ENCODE measurements at places on chromosomes 6 and 20.
A peak's percentile ranks its signal among the peaks of the same experiment; 100 is the strongest.

GRCh38 chr20:9490631-9491030 lies 23.8 kb upstream of the LAMP5 start:
- no peak for DNase-seq

DNA sequence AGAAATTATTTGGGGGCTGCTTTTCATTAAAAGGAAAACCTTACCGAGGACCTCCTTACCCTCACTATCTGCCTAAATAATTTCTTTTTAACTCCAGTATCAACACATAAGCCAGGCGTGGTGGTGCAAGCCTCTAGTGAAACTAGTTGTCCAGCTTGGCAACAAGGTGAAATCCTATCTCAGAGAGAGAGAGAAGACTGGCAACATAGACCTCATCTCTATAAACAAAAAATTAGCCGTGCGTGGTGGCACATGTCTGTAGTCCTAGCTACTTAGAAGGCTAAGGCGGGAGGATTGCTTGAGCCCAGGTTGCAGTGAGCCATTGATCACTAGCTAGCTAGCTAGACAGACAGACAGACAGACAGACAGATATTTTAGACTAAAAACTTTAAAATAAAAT lies 92.5 kb downstream of the ARMC2 start:
- no peak for DNase-seq

DNA sequence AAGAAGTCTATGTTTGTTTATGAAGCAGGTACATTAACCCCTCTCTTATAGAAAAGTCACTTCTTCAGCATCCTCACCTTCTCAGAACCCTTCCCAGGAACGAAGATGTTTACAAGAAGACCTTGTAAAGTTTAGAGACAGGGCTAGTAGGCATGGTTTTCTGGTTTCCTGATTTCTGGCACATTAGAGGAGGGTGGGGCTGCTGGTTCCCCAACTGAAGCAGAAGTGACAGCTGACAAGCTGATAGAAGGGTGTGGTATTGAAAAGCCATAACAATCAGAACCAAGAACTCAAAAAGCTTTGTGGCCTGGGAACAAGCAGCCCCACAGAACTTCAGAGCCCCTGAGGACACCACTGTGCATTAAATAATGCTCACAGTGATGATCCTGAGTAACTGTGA lies 91.2 kb downstream of the RTN4IP1 start:
- no peak for DNase-seq

DNA sequence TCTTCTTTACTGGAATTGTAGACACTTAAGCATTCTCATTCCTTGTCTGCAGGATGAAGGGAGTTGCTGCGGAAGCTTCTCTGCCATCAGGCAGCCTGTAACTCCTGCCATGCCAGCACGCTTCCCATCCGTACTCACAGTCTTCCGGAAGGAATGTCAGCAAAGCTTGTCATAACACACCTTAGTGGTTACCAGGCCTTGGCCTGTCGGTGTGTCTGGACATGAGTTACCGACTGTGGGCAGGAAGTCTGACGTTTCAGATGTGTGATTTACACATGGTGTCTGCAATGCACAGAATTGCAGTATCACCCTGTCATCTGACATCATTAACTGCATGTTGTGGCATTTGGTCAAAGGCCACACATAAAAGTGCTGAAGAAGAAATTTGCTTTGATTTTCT lies 102.2 kb downstream of the SLC24A3 start:
- DNase-seq = no peak

- DNase-seq = no peak
Measured at GRCh38 chr6:131212913-131213312, 77.6 kb downstream of the AKAP7 start.

- DNase-seq = peak; percentile 96
Measured at GRCh38 chr20:50366270-50367103, 143.7 kb upstream of the PTPN1 start.

DNA sequence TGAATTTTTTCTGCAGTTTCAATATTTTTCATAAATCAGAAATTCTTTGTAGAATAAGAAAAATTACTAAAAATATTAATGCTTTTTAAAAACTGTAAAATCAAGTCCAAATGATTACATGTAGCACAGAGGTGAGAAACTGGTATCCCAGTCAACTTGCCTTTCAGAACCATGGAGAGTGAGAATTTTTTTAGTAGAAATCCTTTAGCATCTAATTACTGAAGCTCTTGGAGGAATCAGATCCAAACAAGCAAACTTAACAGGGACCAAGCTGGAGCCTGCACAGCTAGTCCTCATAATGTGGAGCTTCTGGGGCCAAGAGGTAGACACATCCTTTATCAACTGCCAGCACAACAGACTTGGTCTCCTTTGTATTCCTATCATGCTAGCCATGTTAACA lies 724.5 kb downstream of the TFAP2A start:
- no peak for DNase-seq

DNA sequence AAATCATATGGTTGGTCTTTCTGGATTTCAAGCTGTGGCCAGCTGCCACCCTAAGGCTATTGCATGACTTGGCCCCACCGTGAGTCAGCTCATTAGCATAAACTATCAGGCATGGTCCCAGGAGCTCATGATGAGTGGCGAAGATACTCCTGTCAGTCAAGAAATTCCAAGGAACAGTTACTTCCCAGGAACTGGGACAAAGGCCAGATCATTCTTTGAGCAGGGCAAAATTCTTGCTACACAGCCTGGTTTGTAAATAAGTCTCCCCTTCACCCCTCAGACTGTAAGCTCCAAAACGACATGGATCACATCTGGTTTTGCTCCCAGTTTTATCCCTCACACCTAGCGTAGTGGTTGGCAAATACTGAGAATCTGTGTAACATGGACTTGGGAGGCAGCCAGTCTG lies 33.0 kb upstream of the KIAA1586 start:
- DNase-seq = peak; percentile 32

Measured in NCI-H69 (cell line).